ENCODE measurements at places on chromosomes 7 and 10.

GRCh38 chr7:105298439-105298894, 90.3 kb downstream of the SRPK2 start:
- no peak for DNase-seq

DNA sequence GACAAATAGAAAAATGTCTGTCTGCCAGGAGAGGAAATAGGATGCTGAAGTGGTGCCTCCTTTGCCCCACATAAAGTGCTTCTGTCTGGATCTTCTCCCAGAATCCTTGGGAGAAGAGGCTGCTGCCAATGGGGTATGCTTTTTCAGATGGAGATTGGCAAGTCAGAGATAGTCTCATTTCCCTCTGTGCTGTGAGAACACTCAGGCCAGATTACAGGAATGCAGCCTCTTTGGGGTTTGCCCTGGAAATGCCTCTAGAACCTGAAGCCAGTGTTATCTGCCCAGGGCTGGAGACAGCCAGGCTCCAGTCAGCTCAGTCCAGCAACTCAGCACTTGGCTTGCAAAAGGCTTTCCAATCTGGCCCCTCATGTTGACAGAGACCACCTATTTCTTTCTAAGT, 119.1 kb upstream of the PHYHIPL start:
- no peak for DNase-seq

DNA sequence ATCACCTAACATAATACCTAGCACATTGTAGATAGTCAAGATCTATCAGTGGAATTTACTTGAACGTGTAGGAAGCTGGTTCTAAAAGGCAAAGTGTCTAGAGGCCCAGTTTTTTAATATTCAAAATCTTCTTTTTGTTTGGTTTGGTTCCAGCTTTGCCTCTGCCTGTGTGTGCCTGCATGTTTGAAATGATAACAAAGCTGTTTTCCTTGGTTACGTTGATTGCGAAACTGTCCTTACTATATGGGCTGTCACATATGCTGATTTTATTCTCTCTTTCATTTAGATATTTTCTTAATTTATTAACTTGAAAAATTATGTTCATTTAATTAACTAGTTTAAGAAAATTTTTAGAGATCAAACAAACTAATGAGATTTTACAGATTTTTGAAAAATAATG, 237.3 kb downstream of the SEMA3A start:
- no peak for DNase-seq

GRCh38 chr7:36348256-36348655, 41.4 kb upstream of the ANLN start:
- no peak for DNase-seq

- DNase-seq = no peak
Measured at GRCh38 chr10:1408651-1409367, 328.5 kb downstream of the ADARB2 start.

DNA sequence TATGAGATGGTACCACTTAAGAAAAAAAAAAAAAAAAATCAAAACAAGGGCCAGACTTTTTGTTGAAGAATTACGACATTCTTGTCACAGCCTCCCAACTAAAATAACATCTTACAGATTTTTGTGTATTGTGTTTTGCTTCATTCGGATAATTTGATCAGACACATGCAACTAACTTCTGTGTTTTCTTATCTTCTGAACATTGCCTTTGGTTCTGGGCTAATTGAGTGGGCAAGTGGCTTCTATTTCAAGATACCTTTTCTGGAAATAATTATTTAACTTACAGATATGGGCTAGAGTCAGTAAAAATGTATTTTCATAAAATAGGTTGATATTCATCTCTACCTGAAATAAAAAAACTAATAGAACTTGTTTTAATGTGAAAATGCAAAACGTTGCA, 165.1 kb downstream of the ANKRD7 start:
- DNase-seq = no peak

- DNase-seq = no peak
Measured at GRCh38 chr7:37432281-37432920, 16.3 kb downstream of the ELMO1 start.

- DNase-seq = no peak
Measured at GRCh38 chr7:26385240-26385639, 93.6 kb downstream of the SNX10 start.

- no peak for DNase-seq
Measured at GRCh38 chr7:98956469-98956868, 78.1 kb downstream of the TRRAP start.

DNA sequence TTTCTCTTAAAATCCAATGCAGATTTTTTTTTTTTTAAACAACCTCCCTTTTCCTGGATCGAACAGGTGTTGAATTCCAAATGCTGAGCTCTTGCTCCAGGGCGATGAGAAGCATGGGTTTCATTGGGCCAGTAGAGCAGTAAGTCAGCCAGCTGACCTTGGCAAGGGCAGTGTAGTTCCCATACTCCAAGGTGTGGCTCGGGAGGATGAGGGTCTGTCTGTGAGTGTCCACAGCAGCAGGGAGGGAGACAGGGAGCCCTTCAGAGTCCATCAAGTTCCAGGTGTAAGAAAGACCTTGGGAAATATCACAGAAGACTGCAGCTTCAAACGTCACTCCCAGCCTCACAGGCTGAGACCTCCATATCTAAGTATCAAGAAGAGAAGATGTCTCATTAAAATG, 50.4 kb downstream of the PKD1L1 start:
- no peak for DNase-seq

- no peak for DNase-seq
Measured at GRCh38 chr10:126170776-126171175, 217.5 kb downstream of the ADAM12 start.

DNA sequence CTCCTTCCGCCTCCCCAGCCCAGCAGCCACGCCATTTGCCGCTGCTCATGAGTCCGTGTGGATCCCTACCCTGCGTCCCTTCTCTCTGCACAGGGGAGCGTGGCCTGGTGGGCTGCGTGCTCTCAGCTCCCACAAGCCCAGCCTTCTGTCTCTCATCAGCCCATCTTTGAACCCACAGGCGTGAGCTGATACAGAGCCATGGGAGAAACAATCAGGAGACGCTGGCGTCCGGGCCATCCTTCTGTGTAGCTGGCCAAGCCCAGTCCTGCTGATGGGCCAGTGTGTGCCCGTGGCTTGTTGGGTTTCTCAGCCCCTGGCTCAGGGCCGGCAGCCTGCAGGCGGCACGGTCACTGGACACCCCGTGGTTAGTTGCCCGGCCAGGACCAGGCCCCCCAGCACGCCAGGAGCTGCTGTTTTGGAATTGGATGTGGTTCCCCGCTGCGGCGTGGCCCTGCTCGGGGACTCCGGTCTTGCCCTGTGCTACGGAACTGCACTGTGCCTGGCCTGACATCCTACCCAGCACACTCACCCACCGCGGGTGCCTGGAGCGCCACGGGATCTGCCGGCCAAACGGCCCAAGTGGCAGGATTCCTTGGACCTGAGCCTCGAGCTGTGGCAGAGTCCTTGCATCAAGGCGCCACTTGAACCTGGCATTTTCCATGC, 88.9 kb downstream of the ELFN1 start:
- no peak for DNase-seq

GRCh38 chr10:70233939-70234300, 691 bp upstream of the PPA1 start:
- no peak for DNase-seq

DNA sequence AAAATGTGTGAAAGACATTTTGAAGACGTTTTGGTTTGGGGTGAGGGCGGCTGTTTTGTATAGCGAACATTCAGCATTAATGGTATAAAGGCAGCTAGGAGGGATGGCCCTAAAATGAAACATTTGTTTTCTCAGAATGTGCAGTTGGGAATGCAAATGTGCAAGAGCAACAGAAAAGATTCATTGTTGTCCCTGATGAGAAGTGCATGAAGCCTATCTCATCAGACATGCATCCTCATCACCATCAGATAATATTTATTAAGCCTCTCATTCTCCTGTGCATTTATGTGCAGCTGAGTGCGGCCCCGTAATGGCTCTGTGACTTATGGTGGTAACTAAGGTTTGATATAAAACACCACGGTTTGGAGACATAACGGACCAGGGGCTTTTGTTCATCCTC, 199.5 kb downstream of the GFRA1 start:
- no peak for DNase-seq

GRCh38 chr7:133530682-133531081, 277.8 kb downstream of the EXOC4 start:
- DNase-seq = no peak

DNA sequence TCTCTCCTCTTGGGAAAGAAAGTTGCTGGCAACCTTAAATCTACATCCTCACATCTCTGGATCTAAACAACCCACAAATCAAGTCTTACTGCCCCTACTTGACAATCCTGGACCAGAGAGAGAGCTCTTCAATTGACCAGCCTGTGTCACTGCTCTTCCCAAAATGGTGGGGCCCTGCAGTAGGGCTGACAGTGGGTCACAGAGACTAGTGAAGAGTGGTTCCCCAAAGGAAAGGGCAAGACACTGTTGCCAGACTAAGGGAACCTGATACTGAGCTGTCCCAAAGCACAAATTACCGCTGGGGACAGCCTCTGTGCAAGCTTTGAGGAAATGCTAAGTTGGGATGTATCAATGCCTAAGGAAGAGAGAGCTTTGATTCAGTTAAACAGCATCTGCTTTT, 4.5 kb upstream of the GPRIN2 start:
- no peak for DNase-seq

GRCh38 chr10:71179382-71179781, 33.0 kb upstream of the UNC5B start:
- no peak for DNase-seq

Data from suppressor macrophage treated with lipopolysaccharide for 4 hours (primary cell).